Frontal cortex (tissue), 4 donors: ENCODE measurements at places on chromosomes 4 and X. TPM values are rescaled to one million over a fixed set of nuclear protein-coding genes. Genes with fewer than 3 reads are reported as not detected.
A peak's percentile ranks its signal among the peaks of the same experiment; 100 is the strongest.

Gene BTK
- total RNA-seq, result 0.41 TPM

Gene PAGE1
- total RNA-seq, result 0.41 TPM

Gene CCDC110
- 0.41 TPM for total RNA-seq

- DNase-seq, result no peak
Observed at GRCh38 chr4:8349664-8350236, 80.2 kb downstream of the HTRA3 start.

- DNase-seq, result no peak
Observed at GRCh38 chr4:3852309-3852708, 86.1 kb downstream of the ADRA2C start.

- DNase-seq, result no peak
Observed at GRCh38 chr4:151807220-151807619, 46.4 kb upstream of the GATB start.

Gene MPP1
- total RNA-seq, result 20.0 TPM

Gene ARMCX4
- total RNA-seq, result 9.4 TPM

DNA sequence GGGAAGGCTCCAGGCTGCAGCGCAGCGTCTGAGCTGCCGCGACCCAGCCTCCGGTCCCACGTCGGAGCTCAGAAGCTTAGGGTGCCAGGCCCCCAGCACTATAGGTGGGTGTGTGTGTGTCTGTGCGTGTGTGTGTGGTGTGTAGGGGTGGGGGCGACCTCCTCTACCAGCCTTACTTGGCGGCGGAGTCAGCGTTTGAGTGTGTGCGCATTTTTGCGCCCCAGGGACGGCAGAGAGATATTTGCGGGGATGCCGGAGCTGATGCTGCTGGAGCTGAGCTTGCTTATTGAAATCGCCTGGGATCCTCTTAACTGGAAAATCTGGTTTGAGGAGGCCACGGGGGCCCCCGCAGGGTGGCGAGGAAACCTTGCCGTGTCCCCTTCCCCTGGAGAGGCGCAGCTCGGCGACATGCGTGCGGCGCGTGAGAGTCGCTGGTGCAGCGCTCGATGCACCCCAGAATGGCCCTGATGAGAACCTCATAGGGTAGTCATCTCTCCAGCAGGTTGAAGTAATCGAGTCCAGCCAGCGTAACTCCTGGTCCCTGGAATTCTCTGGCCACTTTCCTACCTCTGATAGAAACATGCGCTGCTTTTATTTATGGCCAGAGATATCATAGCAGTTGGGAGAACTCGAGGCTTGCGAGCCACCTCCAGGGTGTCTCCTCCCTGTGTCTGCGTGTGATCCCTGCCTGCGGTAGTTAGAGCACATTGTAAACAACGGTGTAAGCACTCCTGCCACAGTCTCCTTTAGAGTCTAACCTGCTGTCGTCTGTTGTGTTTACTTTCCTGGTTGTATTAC, 2.7 kb downstream of the ADGRL3 start:
- peak; percentile 46 for DNase-seq

GRCh38 chr4:73725985-73726384, 14.4 kb upstream of the CXCL8 start:
- no peak for DNase-seq

DNA sequence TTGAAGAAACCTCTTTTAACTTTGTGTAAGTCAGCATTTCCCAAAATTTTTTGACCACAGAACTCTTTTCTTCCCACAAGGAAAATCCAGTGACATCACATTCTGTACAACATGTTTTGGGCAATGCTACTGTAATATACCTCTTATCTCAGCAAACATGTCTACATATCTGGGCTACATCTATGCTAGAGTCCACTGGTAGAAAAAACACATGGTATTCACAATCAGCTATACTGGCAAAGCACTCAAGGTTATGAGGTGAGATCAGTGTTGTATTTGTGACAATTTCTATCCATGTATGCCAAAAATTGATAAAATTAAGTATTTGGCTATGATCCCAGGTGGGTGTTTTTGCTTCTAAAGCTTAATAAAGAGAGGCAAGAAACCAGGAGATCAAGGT, 98.0 kb downstream of the ATP11C start:
- no peak for DNase-seq

GRCh38 chrX:69088171-69088938, 76.9 kb downstream of the PJA1 start:
- no peak for DNase-seq

DNA sequence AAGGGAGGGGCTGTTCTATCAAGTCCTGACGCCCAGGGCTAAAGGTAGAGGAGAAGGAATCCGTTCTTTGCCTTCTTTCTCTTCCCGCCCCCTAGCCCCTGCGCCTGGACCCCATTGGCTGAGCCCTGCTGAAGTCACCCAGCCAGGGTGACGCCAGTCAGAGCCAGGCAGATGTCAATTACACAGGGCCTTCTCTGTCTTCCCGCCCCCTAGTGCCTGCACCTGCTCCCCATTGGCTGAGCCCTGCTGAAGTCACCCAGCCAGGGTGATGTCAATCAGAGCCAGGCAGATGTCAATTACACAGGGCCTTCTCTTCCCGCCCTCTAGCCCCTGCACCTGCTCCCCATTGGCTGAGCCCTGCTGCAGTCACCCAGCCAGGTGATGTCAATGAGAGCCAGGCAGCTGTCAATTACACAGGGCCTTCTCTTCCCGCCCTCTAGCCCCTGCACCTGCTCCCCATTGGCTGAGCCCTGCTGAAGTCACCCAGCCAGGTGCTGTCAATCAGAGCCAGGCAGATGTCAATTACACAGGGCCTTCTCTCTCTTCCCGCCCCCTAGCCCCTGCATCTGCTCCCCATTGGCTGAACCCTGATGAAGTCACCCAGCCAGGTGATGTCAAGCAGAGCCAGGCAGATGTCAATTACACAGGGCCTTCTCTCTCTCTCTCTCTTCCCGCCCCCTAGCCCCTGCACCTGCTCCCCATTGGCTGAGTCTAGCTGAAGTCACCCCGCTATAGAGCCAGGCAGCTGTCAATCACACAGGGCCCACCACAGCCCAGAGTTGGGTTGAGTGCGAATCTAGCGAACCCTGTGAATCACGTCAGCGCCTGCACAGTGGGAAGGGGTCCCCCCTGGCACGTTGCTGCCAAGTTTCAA, 46.4 kb downstream of the ASMT start:
- DNase-seq, result no peak

- DNase-seq, result no peak
Observed at GRCh38 chr4:156898373-156899117, 73.1 kb downstream of the PDGFC start.

GRCh38 chr4:39179681-39180080, 2.6 kb upstream of the WDR19 start:
- DNase-seq, result no peak

Gene FRG1
- total RNA-seq, result 33.4 TPM

- no peak for DNase-seq
Observed at GRCh38 chr4:46979726-46980125, 13.7 kb downstream of the GABRA4 start.

DNA sequence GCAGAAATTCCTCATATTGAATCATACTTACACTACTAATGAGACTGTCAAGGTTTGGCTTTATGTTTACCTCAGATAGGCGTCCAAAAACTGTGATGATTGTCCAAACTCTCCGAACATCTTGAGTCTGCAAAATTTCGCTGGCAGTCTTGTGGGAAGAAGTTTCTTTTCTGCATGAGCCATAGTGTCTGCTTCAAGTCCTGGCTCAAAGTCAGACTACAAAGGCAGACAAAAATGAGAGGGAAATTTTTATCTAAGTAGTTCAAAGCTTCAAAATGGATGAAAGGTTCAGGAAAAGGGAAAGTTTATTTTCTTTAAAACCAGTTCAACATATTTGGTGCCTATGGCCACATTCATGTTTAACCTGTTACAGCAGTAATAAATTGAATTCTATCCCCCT, 40.7 kb downstream of the PALLD start:
- no peak for DNase-seq

DNA sequence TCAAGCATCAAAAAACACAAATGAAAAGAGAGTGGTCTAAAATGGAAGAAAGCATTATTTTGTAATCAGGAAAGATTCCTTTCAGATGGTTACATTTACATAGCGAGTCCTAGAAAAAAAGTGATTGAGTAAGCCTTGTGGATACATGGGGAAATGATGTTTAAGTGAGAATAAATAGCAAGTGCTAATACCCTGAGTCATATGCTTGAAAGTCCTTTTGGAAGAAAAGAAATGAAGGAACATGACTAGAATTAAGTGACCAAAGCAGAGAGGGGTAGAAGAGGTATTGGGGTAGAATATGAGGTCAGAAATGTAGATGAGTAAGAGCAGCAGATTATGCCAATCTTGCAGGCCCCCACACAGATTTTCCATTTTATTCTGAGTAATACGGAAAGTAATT, 814.8 kb upstream of the GRID2 start:
- no peak for DNase-seq

DNA sequence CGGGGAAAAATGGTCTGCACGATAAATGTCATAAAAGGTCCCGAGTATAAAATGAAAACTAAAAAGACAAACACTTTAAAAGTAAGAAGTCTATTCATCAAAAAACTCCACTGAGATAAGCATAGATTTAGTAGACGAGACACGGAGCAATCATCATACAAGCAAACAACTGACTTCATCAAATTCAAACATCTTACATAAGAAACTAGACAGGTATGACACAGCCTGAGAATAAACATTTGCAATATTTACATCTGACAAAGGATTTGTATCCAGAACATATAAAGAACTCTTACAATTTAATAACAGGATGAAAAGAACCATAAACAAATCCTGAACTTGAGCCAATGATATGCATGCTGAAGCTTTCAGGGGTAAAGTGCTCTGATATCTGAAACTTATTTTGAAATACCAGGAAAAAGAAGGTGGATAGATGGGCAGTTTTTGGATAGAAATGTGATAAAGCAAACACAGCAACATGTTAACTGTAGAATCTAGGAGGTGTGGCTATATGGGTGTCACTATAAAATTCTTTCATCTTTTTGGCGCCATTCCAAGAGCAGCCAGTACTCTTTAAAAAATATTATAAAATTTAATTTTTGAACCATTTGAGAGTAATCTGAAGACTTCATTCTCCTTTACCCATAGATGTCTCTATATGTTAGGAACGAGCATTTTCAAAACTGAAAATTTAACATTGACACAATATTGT, 12.0 kb downstream of the MPP1 start:
- no peak for DNase-seq

Gene CT47B1
- total RNA-seq, result not detected

GRCh38 chr4:6641164-6641970, 882 bp downstream of the MRFAP1 start:
- DNase-seq, result no peak

Gene TMEM35A
- 98.2 TPM for total RNA-seq

Gene ZMYM3
- 19.6 TPM for total RNA-seq

Gene STATH
- total RNA-seq, result not detected

- no peak for DNase-seq
Observed at GRCh38 chrX:149205937-149206336, 299.2 kb downstream of the IDS start.

DNA sequence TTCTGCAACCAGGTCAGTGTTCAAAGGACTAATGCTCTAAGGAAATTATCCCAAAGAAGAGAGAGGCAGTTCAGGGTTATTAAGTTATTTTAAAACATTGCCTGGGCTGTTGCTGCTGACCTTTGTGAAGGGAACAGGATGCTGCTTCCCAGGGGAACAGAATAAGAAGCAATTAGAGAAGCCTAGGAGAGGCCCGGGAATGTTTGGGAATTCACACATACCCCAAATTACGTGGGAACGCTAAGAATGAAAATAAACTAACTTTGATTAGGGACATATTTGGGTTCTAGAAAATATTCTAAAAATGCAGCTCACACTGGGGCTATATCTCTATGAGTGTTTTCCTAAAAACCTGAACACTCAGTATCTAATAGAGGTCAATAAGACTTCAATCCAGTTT, 243.1 kb upstream of the FTHL17 start:
- DNase-seq, result no peak

GRCh38 chr4:40583850-40584439, 45.7 kb downstream of the RBM47 start:
- DNase-seq, result no peak

Gene CYSLTR1
- 1.2 TPM for total RNA-seq

Gene DTHD1
- total RNA-seq, result under 0.01 TPM

Gene STBD1
- total RNA-seq, result 0.41 TPM

GRCh38 chr4:157045507-157046127, 30.3 kb upstream of the GLRB start:
- peak; percentile 9 for DNase-seq

DNA sequence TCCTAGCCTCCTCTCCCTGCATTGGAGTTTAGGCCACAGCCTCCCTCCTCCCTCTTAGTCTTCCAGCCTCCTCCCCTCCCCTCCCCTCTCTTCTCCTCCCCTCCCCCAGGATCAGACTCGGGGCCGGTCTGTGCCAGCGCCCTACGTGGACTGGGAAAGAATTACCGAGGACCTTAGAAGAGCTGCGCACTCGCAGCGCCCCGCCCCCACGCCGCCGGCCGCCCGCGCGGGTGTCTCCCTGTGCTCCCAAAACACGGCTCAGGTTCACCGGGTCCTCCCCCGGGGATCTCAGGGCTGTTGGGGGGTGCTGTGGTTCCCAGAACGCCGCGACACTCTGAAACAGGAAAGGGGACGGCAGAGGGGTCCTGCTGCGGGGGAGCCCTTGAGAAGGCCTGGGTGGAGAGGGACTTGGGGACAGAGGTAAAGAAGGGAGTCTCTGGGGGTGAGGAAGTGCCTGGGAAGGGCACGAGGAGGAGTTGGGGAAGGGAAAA, 122.3 kb upstream of the TBL1X start:
- DNase-seq, result peak; percentile 85

DNA sequence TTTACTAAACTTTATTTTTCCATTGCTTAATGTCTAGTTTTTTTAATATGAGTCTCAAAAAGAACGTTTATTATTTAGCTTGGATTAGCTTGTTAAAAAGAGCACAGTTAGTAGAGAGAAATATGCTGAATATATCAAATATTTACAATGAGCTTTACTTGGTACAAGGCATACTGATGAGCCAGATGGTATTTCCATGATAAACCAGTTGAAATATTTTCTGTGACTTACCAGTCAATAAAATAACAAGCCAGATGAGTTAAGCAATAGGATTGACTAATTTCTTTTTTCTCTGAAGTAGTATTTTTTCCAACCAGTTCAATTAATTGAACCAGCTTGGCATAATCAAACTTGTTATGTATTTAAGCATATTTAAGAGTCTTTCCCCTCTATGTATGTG, 134.1 kb downstream of the KLHL34 start:
- DNase-seq, result no peak

GRCh38 chrX:3522101-3522650, 175.7 kb upstream of the MXRA5 start:
- DNase-seq, result no peak

Gene MAP3K15
- total RNA-seq, result 0.82 TPM

- DNase-seq, result no peak
Observed at GRCh38 chrX:37746218-37746941, 33.5 kb upstream of the CYBB start.

Gene LAGE3
- total RNA-seq, result 13.5 TPM

Gene TEX13B
- not detected for total RNA-seq

Gene MAGEA10
- total RNA-seq, result not detected

GRCh38 chrX:72576141-72576894, 3.7 kb upstream of the HDAC8 start:
- DNase-seq, result no peak

Gene VCX2
- not detected for total RNA-seq
